ENCODE measurements at places on chromosomes 13 and 19.

DNA sequence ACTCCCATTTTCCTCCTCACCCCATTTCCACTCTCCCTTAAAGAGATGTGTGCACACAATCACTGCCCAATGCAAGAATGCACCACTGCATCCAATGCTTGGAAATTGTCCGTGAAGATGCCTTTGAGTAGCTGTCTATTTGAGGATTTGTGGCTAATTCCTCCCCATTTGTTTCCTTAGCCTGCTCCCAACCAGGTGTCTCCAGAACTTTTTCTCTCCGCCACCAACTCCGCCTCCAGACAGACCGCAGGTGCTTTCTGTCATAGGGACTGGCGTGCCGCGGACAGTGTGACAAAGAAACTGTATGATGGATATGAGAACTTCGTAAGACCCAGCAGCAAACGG is 461 bp upstream of the TM9SF2 start:
- no peak for DNase-seq

DNA sequence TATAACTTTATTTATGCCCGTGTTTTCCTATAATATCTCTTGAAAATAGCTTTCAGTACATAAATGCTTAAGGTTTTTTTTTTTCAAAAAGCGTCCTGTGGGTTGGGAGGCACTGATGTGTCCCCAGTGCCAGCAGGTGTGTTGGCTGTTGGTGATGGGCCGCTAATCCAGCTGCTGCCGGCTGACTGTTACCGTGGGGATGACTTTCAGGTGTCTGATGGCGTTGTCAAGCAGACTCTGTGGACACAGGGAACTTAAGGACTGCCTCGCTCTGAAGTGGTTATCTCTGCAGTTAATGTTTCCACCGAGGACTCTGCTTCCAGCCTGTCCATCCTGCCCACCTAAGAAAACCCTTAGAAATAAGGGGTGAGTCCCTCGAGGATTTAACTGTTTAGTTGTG is 94.5 kb downstream of the ANKRD10 start:
- no peak for DNase-seq

DNA sequence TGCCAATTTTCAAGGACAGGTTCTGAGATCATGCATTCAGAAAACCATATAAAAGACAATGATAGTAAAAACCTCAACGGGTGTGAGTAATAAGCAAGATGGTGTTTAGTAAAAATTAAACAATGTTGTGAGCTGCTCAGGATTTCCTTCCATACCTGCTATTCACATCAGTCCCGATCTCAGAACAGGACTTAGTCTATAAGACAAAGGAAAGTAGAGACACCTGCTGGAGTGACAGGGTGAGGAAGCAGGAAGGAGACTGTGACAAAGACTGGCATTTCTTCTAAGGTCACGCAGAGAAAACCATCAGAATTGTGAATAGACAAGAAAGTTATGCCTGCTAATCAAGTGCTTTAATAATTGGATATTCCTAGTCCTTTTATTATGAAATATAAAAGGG is 648.0 kb downstream of the DACH1 start:
- DNase-seq, result no peak

- DNase-seq, result no peak
Measured at GRCh38 chr19:33631609-33631973, 9.8 kb downstream of the CHST8 start.

- no peak for DNase-seq
Measured at GRCh38 chr13:99063952-99064351, 86.1 kb upstream of the DOCK9 start.

GRCh38 chr13:36362251-36362650 is 16.1 kb upstream of the SPART start:
- no peak for DNase-seq

GRCh38 chr19:39566064-39566463 is 26.1 kb upstream of the EID2 start:
- DNase-seq, result no peak

GRCh38 chr19:20167020-20167644 is at the start of gene ZNF486:
ZNF486 (plus strand) TSS chr19:20167214; CDS start chr19:20167331, 117 bp downstream.
- DNase-seq, result peak; percentile 93

GRCh38 chr19:1047696-1048147 is 7.8 kb downstream of the ABCA7 start:
- no peak for DNase-seq

DNA sequence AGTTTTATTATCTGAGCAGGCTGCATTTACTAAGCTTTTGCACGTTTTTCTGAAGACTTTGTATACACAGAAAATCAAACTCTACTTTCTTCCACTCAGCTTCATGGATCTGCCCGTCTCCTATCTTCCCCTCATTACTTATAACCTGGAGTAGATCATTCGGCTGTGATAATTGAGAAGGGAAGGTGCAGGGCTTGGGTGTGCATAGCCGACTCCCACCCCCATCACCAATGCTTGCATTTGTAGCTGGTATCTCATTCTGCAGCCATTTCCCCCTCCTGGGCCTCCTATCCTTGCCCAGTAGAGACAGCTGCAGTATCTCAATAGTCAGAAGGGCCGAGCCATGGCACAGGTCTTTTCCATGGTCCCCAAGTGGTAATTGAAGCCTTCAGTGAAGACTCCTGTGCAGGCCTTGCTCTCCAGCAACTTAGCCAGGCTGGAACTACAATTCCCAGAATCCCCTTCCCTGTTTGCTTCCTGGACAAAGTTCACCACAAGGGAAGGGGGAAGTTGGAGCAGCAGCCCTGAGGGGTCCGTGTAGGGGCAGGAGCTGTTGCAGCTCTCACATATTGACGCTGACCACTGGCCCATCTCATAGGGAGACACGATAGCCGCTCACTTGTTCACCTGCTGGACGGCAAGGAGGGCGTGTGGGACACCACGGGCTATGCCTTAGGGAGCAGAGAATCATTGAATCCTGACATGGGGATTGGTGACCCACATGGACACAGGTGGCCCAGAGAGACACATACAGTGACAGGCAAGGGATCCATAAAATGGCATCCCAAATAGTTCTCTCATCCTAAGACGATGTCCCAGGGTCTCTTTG is 2.1 kb upstream of the SIGLEC8 start:
- no peak for DNase-seq

DNA sequence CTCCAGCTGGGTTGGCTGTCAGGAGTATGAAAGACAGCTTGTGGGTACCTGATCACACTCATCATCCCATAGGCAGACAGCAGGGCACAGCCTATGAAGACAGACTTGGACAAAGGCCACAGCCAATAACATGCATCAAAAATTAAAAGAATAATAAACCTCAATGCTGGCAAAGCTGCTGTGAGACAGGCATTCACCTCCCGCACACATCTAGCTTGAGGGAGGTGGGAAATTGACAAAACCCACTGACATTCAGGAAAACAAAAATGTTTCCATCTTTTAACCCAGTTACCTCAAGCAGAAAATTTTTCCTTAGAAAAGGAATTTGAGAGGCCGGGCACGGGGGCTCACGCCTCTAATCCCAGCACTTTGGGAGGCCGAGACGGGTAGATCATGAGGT is 14.4 kb downstream of the IL12RB1 start:
- DNase-seq, result no peak

DNA sequence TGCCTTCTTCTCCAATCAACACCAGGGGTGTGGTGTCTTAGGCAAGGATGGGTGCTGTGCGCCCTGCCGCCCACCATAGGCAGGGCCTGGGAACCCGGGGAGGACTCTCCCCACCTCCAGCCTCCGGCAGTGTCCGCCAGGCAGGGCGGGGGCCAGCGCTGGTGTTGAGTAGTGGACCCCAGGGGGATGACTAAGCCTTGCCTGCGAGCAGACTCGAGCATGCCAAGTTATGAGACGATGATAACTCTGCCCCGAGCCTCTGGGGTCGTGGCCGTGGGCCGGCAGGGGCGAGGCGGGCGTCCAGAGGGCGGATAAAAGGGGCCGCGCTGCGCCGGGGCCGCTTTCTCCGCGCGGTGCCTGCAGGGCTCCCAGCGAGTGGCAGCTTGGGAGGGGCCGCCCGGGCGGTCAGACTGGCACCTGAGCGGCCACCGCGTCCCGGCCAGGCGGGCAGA is at the start of gene MEDAG:
MEDAG (plus strand) TSS at position 340 of the 452 bp plus-strand sequence. CDS start 245 bp downstream, outside the sequence.
- no peak for DNase-seq

DNA sequence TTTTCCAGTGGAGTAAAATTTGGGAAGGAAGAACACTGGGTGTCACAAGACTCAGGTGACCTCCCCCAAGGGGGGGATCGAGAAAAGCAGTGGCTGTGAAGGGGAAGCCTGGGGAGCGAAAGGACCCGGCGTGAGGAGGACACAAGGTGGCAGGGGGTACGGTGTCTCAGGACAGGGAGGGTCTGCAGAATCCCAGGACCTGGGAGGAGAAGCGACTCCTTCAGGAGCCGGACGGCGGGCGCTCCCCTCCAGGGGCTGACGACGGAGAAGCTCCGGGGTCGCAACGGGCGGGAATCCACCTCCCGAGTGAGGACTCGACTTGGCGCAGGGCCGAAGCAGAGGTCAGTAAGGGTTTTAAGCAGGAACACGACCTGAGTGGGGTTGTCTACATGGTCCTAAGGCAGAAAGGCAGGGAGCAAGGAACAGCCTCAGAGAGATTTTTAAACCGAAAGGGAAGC is 529 bp downstream of the ZNF836 start:
- no peak for DNase-seq

DNA sequence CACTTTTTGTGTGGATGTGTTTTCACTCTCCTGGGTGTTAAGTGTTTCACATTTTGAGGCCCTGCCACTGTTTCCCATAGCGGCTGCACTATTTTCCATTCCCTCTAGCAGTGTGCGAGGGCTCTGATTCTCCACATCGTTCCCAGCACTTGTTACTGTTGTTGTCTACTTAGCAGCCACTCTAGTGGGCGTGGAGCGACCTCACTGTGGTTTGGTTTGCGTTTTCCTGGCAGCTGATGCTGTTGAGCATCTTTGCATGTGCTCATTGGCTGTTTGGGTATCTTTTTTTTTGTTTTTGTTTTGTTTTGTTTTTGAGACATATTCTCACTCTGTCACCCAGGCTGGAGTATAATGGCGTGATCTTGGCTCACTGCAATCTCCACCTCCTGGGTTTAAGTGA is 14.4 kb downstream of the NAXD start:
- peak; percentile 37 for DNase-seq

GRCh38 chr19:44817725-44818465 is 9.0 kb downstream of the BCAM start:
- no peak for DNase-seq

- DNase-seq, result no peak
Measured at GRCh38 chr13:113939944-113940297, 34.0 kb downstream of the C13orf46 start.

GRCh38 chr13:23620613-23621315 is 50.6 kb downstream of the TNFRSF19 start:
- DNase-seq, result no peak

DNA sequence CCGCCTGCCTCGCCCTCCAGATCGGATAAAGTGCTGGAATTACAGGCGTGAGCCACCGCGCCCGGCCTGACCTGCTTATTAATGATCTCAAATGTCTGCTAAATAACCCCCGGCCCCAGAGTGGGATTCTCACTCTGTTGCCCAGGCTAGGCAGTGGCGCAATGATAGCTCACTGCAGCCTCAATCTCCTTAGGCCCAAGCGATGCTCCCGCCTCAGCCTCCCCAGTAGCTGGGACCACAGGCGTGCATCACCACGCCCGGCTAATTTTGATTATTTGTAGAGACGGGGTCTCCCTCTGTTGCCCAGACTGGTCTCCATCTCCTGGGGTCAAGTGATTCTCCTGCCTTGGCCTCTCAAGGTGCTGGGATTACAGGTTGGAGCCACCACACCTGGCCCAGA is 626 bp upstream of the ATP5F1D start:
- DNase-seq, result no peak

GRCh38 chr19:50361290-50362029 is 4.0 kb downstream of the NAPSA start:
- no peak for DNase-seq

DNA sequence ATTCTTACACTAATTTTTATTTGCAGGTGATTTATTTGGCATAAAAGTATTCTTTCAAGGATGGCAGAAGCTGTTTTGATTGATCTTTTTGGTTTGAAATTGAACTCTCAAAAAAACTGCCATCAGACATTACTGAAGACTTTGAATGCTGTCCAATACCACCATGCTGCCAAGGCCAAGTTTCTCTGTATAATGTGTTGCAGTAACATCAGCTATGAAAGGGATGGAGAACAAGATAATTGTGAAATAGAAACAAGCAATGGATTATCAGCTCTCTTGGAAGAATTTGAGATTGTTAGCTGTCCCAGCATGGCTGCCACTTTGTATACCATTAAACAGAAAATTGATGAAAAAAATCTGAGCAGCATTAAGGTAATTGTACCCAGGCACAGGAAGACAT is 1.2 kb downstream of the LACC1 start:
- no peak for DNase-seq

- DNase-seq, result no peak
Measured at GRCh38 chr13:102548811-102549210, 48.0 kb upstream of the TPP2 start.

- no peak for DNase-seq
Measured at GRCh38 chr13:31913459-31913858, 118.1 kb upstream of the FRY start.

DNA sequence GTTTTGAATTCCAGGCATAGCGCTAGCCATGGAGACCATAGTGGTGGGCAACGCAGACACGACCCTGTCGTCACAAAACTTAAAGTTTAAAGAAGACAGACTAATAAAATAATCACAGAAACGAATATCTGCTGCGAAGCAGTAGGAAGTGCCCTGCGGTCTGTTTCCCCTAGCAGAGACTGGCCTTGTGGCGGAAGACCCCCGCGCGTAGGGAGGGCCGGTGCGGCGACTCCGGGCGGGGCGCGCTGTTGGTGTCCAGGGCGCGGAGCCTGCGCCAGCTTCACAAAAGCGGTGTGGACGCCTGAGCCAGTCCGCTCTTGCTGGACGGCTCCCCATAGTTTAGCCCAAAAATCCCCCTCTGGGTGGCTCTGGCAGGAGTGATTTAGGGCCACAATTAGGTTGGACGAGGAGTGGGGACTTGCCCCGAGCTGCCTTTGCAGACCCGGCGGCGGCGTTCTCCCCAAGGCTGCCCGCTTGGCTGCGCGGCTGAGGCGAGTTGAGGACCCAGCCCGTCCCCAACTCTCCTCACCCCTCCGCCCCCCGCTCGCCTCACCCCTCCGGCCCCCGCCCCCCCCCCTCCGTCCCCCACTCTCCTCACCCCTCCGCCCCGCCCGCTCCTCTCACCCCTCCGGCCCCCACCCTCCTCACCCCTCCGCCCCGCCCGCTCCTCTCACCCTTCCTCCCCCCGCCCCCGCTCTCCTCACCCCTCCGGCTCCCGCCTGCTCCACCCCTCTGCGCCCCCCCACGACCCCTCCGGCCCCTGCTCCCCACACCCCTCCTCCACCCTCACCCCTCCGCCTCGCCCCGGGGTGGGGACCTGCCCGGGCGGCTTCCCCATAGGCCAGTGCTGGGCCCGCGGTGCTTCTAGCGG is 14.2 kb upstream of the LATS2 start:
- peak; percentile 19 for DNase-seq

DNA sequence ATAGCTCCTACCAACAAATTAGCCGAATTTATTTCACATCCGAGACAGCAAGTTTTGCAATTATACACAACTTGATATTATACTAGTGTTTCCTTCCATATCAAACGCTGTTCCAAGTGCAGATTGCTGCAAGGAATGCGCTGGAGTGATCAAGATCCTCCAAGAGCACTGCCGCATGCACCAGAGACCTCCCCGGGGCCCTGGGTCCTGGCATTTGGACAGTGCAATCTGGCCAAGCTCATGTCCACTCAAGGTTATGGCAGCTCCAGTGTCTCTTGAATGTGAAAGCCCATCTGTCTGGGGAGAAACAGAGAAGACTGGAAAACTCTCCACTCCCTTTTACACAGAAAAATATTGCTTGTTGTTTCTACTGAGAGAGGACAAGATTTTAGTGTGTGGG is 111.9 kb downstream of the HSPH1 start:
- DNase-seq, result no peak

Data from activated naive CD4-positive, alpha-beta T cell treated with Interleukin-2 at 50 U/mL for 16 hours (primary cell).